ENCODE measurements at places on chromosomes 11 and 22. TPM values are rescaled to one million over a fixed set of nuclear protein-coding genes. Genes with fewer than 3 reads are reported as not detected.

PDGFD gene
- 3.3 TPM for total RNA-seq

BDNF gene
- total RNA-seq: 0.28 TPM

ANGPTL5 gene
- not detected for total RNA-seq

DNA sequence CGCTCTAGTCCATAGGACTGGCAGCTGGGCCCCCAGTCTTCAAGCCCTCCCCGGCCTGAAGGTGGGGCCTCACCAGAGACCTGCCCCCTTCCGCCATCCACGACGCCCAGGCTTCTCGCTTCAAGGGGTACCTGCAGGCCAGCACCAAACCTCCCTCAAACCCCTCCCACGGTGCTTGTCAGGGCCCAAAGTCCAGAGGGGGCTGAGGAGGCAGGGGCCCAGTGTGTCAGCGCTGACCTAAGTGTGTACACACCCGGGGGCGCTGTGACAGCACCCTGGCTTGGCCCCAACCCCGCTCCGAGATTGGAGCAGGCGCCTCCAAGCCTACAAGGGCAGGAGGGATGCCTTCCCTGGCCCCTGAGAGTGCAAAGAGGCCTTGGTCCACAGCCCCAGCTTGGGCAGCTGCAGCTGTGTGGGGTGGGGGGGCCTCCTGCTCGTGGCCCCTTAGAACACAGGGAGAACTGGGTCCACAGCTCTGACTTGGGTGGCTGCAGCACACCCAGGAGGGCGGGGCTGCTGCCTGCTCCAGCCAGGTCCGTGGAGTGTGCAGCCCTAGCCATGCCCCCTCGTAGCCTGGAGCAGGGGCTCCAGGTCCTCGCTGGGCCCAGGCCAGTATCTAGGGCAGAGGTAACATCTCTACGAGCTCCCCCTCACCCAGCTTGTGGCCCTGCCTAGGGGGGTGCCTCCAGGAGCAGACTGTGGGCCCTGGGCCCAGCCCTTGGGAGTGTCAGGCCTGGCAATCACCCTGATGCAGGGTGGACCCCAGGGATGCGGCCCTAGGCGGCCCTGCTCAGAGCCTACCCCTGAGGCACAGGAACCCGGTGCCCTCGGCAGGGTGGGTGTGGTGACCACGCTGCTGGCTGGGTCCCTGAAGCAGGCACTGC is 4.9 kb downstream of the SBF2 start:
- peaks cover 8% of the 10 kb centered on the region for H3K4me1 ChIP-seq
- no peak overlapping the region for H3K4me3 ChIP-seq
- peak; percentile 66 for DNase-seq
- no peaks in the 10 kb centered on the region for H3K36me3 ChIP-seq
- no peak overlapping the region for H3K27ac ChIP-seq

DNA sequence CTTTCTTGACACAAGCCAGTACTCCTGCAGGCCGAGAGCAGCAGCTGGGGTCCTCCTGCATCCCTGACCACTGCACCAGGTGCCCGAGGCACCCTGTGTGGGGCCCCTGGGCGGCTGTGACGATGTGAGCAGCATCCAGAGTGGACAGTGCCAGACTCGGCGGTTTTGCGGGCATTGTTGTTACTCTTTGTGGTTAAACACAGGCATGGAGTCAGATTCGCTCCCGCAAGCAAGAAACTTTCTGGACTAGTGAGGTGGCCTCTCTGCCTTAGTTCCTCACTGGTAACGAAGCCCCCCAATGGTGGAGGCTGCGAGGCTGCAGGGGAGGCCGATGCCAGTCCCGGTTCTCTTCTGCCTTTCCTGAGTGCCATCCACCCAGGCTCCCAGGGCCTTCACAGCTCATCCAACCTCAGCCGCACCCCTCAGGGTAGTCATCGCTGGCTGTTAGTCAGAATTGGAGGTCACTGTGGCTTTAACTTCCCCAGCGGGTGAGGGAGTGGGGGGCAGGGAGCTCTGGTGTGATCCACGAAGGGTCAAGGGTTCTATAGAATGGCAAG is 3.7 kb upstream of the CLDN5 start:
- H3K36me3 ChIP-seq: no peaks in the 10 kb centered on the region
- H3K4me3 ChIP-seq: no peak overlapping the region
- H3K27ac ChIP-seq: no peak overlapping the region
- DNase-seq: no peak

IGSF22 gene
- not detected for total RNA-seq

KCNQ1 gene
- total RNA-seq: 2.2 TPM

- no peak overlapping the region for H3K4me3 ChIP-seq
- no peaks in the 10 kb centered on the region for H3K4me1 ChIP-seq
- DNase-seq: no peak
Measured at GRCh38 chr11:123137431-123138224, 57.4 kb downstream of the CLMP start.
